Activated T-cell treated with anti-CD3 and anti-CD28 coated beads, Interleukin-2, amount 50 U/mL, for 72 hours (primary cell): ENCODE measurements at places on chromosomes 7 and 10. TPM values are rescaled to one million over a fixed set of nuclear protein-coding genes. Genes with fewer than 3 reads are reported as not detected.

GRCh38 chr7:32273297-32273696, 203.1 kb upstream of the PDE1C start:
- no peak for DNase-seq

- no peak for DNase-seq
Observed at GRCh38 chr10:58838561-58839208, 326.0 kb downstream of the BICC1 start.

DNA sequence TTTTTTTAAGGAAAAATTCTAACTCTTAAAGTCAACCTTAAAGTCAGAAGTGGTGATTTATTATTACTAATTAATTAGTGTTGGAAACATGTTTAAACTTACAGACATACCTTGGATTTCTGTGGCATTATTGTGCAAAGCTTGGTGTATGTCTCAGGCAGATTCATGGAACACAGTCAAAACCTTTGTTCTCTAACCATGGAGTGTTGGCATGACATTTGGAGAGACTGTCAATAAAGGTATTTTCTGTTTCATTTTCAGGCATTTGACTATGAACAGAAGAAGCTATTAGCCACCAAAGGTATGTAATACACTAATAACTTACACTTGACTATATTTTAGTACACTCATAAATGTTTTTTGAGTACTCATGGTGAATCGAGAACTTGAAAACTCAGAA, 293.7 kb downstream of the BICC1 start:
- no peak for DNase-seq

DNA sequence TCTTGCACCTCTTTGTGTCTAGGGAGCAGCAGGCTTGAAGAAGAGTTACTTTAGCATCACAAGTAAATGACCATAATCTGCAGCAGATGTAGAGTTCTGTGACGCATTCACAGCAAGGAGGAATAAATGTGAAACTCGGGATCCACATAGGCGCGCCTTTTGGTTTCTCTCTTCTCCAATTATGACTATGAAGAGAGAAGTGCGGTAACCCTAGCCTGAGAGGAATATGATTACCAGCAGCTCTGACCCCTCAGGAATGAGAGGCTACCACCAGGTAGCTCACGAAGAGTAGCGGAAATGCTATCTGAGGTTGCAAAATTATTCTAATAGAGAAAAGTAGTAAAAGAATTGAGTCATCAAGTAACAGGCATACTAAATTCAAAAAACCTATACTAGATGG, 25.2 kb upstream of the DMTF1 start:
- DNase-seq: no peak

DNA sequence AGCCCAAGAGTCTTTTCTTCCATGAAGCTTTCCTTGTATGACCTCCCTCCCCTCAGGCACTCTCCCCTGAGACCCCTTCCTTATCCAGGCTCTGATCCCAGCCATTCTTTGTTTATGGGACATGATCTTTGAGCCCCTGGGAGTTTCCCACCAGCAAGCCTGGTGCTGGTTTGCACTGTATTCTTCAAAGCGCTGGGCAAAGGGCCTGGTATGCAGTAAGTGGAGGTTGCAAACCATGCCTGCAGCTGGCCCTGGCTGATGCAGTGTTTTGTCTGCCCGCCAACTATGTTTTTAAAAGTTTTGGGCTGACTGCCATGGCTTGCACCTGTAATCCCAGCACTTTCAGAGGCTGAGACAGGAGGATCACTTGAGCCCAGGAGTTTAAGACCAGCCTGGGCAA, 6.8 kb upstream of the NODAL start:
- no peak for DNase-seq

- no peak for DNase-seq
Observed at GRCh38 chr10:104317269-104317710, 21.0 kb downstream of the ITPRIP start.

ZCWPW1 gene
- 5.9 TPM for total RNA-seq

DNA sequence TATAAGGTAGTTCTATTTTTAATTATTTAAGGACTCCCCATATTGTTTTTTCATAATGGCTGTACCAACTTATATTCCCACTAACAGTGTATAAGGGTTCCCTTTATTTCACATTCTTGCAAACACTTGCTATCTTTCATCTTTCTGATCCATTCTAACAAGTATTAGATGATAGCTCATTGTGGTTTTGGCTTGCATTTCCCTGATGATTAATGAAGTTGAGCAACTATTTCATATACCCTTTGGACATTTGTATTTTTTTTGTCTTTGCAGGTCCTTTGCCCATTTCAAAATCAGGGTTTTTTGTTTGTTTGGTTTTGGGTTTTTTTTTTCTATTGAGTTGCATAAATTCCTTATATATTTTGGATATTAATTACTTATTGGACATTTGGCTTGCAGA, 107.2 kb downstream of the EPC1 start:
- DNase-seq: no peak

CLDN3 gene
- not detected for total RNA-seq

GRCh38 chr7:32536585-32536984, 41.3 kb downstream of the AVL9 start:
- DNase-seq: no peak

DNA sequence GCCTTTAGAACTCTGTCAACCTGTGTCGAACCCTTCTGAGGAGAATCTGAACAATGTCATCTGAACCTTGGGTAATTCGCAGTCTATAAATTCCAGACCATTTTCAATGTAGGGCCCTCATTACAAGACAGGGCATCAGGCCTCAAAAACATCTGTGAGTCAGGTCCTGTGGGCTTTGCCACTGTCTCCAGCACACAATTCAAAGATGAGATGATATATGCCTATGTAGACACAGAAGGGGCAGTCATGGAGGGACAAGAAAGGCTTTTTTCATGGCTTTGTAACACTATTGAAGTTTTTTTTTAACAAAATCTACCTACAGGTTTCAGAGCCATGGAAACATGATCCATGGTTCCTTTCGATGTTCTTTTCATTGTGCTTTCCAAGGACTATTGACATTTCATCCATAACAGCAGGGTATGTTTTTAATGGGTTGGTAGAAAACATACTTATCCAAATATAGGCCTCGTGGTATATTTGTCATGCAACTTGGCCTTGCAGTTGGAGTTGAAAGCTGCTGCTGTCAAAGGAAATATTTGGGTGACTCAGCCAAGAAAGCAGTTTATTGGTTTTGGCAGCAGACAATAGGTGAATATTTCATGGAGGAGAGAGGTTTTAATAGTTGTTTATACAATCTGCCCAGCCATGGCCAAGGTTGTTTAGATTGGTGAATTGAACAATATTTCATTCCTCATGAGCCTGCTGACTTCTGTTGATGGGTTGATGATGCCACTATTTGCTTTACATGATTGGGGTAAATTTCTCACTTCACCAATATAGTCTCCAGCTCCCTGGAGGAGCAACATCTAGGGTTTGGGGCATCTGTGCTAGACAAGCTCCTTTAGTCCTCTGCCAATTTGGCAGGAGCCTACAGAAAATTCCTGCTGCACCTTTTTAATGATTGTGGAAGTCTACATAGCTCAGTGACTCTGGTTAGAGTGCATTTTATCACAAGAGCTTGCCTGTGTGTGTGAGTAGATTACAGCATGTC, 158.4 kb upstream of the TMEM72 start:
- DNase-seq: no peak

C10orf67 gene
- total RNA-seq: 0.84 TPM

DNA sequence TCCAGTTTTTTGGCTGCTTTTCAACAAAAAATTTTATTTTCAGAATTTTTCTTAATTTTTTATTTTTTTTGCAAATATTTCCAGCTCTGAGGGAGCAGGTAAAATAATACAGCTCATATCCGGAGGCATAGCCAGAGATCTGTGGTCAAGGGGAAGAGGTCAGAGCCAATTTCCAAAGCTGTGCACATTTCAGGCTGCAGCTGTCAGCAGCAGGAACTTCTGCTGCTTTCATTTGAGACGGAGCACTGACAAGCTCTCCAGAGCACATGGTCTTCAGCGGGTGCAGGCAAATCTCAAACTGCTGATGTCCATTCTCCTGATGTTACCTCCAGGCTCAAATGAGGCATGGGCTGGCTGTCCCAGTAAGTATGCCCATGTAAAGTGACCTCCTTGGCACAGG, 31.1 kb downstream of the SLC26A4 start:
- DNase-seq: no peak

DNA sequence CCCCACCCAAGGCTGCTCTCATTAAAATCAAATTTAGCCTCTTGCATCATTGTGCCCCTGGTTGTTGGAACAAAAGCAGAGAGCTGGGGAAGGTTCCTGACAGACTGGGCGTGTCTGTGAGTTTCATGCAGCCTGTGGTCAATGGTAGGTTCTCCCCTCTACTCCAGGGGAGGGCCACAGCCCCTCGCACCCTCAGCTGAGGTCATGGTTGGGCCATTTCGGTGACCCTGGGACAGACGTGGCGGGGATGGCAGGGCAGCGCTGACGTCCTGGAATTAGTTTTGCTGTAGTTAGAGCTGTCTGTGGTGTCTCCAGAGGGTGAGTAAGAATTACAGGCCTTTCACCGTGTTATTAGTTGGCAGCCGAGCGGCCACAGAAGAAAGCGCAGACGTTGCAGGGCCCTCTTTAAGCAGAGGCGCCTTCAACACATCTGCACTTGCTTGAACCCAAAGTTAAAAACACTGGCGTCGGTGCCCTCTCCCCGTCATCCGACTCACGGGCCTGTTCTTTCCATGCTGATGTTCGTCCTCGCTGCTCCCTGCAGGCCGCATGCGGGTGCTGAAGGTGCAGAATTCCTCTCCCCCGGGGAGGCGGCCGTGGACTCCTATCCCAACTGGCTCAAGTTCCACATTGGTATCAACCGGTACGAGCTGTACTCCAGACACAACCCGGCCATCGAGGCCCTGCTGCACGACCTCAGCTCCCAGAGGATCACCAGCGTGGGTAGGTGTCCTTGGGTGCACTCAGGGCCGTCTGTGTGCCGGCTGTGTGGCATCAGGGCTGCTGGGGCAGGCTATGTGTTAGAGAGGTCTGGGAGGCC, 2.8 kb downstream of the FAM20C start:
- DNase-seq: no peak

DNA sequence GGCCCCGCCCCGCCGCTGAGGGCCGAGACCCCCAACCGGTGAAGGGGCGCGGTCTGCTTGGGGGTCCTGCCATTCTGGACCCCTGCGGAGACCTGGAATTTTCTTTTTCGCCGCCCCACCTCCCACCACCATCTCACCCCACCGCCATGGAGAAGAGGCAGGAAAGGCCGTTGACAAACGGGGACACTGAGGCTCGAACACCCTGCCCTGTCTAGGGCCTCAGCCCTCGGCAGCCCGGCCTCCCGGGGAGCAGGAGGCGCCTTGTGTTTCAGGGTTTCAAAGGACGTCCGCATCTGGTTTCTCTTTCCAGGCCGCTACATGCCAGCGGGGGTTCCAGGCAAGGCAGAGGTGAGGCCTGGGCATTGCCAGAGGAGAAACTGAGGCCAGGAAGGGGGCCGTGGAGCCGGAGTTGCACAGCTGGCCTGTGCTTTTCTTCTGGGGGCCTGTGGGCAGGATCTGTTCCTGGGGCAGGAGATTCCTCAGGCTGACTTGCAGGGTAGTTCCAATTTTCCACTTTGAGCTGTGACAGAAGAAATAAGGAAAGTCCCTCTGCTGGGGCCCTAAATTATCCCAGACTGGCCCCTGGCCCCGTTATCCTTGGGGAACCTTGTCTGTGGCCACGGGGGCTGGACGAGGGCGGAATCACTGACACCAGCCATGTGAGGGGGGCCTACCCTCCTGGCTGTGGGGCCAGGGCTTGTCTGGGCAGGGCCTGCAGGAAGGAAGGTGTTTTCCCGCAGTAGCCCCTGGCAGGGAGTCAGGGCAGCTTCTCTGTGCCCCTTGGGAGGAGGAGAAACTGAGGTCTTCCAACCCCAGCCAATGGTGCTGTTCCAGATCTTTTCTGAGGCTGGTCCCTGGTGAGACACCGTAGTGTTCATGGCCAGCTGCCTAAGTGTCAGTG, 900 bp upstream of the MICALL2 start:
- DNase-seq: no peak

- no peak for DNase-seq
Observed at GRCh38 chr7:120990468-120991118, 2.1 kb downstream of the CPED1 start.
